ENCODE measurements at places on chromosomes 16 and 17.

DNA sequence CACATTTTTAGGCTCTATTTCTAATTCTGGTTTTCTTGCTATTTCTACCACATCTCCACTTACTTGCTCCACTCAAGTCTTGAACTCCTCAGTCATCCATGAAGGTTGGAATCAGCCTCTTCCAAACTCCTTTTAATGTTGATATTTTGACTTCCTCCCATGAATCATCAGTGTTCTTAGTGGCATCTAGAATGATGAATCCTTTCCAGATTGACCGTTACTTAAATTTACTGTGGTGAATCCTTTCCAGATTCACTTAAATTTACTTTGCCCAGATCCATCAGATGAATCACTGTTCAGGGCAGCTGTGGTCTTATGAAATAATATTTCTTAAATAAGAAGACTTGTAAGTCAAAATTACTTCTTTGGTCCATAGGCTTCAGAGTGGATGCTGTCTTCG is 32.4 kb downstream of the CLTC start:
- DNase-seq = no peak

- no peak for DNase-seq
Measured at GRCh38 chr16:14013571-14014283, 57.4 kb upstream of the MRTFB start.

GRCh38 chr16:28882551-28883160 is 4.4 kb downstream of the ATP2A1 start:
- no peak for DNase-seq

DNA sequence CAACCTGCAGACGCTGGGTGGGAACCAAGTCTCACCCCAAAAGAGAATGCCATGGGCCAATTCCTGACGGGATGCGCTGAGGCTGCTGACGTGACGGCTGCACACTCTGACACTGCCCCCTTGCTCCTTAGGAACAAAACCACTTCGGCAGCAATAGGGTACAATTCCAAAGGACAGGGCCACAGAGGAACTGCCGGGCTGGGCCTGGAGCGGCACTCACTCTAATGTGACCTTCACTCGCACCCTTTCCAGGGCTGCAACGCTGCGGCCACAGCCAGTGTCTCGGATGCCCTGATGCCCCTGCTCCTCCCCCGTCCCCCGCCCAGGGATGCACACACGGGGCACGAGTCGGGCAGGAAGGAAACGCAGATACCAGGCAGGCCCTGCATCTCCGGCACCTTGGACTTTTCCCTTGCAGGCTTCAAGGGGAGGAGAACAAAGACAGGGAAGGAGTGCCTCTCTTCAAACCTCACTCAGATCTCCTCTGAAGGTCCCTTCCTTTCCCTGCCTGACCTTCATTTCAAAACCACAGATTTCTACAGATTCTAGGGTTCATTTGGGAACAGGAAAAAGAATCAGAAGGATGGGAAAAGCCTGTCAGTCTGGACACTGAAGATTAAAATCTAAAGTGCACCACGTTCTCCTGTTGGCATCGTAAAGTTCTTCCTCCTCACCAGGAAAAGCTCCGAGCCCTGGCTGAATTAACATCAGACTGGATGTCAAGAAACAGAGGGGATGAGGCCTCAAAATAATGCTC is 2.3 kb downstream of the PITPNA start:
- no peak for DNase-seq

DNA sequence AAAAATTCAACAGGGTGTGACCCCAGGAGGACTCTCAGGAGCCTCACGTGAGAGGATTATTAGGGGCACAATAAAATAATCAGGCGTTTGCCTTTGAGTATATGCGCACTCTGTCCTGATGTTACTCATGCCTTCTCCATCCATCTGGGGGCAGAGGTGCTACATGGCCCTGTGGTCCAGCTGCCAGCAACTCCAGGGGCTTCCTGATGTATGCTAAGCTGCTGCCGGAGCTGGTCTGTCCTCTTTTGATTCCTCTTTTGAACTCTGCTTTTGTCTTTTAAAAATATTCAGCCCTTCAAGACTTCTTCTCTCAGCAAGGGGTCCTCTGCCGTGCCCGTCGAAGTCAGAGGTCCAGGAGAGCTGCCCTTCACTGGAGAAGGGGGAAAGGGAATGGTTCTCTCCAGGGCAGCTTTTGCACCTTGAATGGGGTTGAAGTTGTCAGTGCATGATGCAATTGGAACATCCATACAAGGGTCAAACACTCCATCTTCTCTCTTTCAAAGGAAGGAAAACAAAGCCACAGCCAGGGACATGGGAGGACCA is 431.4 kb downstream of the SHISA9 start:
- DNase-seq = no peak

DNA sequence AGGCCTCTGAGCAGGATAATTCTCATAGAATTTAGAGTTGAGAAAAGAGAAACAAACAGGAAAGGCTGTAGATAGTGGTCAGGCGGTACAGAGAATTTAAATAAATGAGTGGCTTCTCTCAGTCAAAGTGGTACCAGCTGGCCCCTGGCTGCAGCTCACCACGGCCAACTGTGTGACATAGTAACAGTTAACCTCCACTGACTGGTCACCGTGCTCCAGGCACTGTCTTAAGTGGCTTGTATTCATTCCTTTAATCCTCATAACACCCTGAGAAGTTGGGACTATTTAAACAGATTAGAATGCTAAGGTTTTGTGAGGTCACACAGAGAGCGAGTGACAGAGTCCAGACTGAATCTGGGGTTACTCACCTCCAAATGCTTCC is 108.9 kb downstream of the GNAO1 start:
- DNase-seq = no peak

DNA sequence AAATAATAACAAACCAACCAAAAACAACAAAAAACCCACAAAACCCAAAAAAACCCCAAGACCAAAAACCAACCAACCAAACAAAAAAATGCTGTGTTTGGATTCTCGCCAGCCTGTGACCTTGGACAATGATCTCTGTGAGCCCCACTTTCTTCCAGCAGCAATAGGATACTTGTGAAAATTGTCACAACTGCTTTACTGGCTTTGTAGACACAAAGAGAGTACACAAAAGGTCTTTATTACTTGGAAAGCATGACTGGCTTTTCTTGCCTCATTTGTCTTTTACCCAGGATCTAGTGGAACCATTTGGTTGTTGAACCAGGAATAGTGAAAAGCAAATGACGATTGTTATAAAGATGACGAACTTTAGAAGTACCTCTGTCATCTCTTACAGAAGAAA is 256.6 kb downstream of the UTP18 start:
- DNase-seq = no peak

DNA sequence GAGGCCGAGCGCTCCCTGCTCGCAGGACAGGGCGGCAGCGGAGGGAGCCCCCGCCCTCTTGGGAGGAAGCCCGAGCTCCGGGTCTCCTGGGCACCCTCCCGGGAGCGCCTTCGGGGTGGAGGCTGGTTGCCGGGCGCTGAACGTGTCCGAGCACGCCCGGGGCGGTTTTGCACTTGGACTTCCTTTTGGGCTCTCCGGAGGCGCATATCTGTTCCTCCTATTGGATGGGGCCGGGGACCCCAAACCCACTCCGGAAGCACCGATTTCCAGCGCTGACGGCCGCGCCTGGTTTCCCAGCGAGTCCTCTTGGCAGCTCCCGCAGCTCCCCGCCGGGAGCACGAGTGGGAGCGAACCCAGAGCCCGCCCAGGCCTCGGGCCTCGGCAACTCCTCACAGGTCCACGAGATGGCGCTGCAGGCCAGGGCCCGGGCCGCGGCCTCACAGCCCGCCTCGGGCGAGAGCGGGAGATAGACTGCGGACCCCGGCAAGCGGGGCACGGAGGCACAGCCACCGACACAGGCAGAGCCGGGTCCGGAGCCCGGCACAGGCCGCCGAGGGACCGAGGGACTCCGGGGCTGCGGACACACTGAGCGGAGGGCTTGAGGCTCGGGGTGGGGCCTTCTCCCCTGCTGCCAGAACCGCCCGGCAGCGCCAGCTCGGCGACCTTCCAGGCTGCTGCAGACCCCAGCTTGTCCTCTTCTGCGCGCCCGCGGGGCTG is 12.7 kb downstream of the TBX2 start:
- DNase-seq = peak; percentile 27

GRCh38 chr16:67430977-67431774 is at the start of gene HSD11B2:
Gene HSD11B2, plus strand, starts transcription at chr16:67431121. Its CDS starts 128 bp downstream, at chr16:67431249.
- DNase-seq = no peak

DNA sequence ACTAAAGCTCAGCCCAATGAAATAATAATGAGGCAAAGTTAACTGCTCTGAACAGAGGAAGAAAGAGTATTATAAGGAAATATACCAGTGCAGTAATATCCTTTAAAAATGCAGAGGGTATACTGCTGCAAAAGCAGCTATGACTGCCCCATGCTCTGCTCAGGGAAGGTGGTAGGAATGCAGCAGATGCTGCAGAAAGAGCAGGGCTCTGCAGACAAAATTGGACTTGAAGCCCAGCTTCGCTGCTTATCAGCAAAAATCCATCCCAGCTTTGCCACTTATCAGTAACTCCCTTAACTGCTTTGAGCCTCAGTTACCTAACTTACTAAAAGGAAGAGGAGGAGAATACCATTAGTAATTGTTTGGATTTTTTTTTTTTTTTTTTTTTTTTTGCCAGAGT is 533.8 kb upstream of the CDH5 start:
- no peak for DNase-seq

DNA sequence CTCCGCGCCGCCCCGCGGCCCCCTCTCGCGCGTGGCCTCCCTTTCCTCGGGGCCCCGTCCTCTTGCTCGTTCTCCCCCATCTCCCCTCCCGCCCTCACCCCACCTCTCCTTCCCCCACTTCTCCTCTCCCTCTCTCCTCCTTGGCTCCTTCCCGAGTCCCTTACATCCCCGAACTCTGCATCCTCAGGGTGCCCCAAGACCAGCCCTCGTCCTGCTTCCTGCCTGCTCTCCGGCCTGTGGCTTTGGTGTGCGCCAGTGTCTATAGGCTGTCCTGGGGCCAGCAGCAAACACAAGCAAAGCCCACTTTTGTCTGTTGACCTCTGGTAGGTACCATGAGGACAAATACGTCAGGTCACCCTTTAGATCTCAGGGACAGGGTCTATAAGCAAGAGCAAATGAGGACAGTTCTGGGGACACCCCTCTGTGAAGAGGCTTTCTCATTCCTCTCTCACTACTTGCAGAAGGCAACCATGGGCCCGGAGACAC is 284 bp upstream of the COPZ2 start:
- DNase-seq = no peak

DNA sequence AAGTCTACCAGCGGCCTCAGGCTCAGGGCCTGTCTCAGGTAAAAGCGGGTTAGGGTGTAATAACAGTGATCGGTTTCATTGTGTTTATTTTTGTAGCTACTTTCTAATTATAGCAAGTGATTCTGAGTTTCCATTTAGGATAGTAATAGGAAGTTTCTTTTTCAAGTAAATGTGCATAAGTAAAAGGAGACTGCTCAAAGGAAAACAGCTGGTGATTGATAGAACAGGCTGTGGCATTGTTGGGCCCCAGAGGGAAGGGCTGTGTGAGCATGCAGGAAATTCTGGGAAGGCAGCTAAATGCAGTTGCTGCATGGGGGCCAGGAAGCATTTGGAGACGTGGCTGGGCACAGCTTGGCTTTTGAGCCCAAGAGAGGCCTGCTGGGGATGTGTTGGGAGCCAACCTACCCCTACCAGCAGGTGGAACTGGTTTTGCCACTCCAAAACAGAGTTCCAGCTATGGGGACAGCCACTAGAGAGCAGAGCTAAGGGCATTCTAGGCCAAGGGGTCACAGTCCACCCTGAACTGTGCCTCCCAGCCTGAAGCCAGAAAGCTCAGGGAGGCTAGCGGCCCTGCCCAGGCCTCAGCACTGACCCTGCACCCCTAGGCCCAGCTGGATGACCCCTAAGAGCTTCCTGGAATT is 12.6 kb downstream of the SNX20 start:
- no peak for DNase-seq

DNA sequence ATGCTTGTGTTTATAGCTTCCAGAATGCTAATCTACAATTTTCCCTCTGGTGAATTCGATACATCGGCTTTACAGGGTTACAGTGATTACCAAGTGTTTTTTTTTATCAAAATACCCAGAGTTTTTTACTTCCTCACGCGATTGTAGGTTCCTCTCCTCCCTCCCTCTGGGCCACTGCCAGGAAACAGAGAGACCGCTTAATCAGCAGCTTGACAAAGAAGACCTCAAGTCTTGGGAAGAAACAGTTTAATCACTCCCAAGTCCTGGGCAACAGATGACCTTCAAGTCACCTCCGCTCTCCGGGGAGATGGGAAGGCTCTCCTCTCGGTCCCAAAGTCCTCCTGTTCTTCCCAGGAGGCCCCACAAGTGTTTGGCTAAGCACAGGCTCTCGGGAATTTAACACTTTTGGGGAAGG is 23.5 kb downstream of the SMTNL2 start:
- DNase-seq = no peak

DNA sequence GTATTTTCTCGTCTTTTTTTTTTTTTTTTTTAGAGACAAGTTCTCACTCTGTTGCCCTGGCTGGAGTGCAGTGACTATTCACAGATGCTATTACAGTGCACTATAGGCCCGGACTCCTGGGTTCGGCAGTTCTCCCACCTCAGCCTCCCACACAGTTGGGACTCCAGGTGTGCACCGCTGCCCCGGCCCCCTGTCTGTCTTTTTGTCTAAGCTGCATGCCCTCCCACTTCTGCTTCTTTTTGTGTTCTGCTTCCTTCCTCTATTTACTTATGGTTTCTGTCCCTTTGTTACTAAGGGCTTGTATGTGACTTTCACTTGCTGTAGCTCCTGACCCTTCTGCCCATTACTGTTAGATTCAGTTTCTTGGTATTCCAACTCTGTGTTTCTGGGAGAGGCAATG is 20.5 kb downstream of the SLC7A6 start:
- no peak for DNase-seq

- no peak for DNase-seq
Measured at GRCh38 chr17:48910370-48910769, 2.2 kb downstream of the UBE2Z start.

DNA sequence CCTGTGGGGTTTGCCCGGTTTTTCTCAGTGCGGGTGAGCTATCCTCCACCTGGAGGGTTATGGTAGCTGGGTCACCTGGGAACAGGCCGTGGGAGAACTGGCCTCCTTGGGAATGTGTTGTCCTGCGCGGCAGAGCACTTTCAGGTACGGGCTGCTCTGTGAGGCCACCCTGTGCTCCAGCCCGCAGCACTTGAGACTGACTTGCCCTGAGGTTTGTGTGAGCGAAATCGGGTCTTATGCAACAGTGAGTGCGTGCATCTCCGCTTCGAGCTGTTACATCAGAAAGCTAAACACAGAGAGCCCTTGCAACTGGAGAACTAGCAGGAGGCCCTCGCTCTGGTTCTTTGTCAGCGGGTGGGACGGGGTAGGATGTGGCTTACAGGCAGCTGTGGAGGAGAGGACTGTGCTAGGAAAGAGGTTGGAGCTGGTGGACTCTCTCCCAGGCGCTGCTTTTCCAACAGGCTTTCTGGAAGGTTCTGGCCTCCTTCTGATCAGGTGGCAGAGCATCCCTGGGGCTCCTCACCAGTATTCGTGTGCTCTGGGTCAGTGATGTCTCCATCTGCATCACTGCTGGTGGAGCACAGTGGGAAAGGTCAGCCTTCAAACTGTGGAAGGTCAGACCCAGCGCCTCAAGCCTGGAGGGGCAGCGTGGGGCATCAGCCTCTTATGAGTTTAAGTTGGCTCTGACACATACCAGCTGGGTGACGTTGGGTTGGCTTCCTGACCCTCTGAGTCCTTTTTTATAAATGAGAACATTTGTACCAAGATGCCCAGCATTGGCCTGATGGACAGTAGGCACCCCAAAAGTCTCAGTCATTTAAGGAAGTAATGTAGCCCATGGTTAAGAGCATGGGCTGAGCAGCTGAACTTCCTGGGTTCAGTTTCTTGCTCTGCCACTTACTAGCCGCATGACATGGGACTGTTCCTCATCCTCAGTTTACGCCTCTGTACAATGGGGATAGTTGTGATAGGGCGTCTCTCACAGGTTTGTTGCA is 76.3 kb downstream of the KSR1 start:
- no peak for DNase-seq
